LHCN-M2 (cell line): ENCODE measurements at places on chromosomes 5 and 9. TPM values are rescaled to one million over a fixed set of nuclear protein-coding genes. Genes with fewer than 3 reads are reported as not detected.

- no peak for DNase-seq
Observed at GRCh38 chr5:75067434-75067833, 15.1 kb upstream of the GCNT4 start.

Gene PCDHGC5
- 1.7 and 2.0 TPM in 2 replicates for total RNA-seq

GRCh38 chr9:95193067-95193466 is 124.4 kb downstream of the FANCC start:
- DNase-seq = no peak

DNA sequence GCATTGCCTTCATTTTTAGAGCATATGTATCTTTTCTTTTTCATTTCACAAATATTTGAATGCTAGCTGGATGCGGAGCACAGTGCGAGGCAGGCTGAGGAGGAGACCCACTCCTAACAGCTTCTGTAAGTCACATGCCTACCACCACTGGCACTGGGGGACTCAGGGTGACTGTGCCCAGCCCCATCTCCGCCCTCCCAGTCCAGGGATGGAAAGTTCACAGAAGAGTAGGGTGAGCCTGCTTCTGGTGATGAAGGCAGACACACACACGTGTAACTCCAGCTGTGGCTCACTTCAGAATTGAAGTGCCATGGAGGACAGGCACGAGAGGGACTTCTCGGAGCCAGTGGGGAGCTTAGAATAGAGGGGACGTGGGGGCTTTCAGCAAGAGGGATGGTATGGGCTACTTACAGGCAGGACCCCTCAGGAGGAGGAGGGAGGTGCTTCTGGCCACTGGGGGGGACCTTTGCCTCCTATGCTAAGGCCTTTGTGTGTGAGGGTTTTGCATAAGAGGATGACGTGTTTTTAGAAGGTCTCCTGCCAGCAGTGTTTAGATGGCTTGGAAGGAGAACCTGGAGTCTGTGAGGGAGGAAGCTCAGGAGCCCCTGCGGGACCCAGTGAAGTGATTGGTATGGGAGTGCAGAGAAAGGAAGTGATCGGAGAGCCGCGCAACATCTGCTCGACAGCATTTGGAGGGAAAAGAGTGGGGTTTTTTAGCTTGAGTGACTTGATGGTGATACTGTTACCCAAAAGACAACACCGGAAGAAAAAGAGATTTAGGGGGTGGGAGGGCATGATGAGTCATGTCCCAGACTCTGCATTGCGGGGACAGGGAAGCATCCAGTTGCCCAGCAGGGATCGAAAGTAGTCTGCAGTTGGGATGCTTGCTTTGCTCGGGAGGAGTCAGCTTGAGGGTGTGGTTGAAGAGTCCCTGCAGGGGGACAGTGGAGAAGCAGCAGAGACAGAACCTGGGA is 163.5 kb upstream of the OTULINL start:
- no peak for DNase-seq

- DNase-seq = no peak
Observed at GRCh38 chr9:82273121-82273520, 284.5 kb downstream of the SPATA31D1 start.

DNA sequence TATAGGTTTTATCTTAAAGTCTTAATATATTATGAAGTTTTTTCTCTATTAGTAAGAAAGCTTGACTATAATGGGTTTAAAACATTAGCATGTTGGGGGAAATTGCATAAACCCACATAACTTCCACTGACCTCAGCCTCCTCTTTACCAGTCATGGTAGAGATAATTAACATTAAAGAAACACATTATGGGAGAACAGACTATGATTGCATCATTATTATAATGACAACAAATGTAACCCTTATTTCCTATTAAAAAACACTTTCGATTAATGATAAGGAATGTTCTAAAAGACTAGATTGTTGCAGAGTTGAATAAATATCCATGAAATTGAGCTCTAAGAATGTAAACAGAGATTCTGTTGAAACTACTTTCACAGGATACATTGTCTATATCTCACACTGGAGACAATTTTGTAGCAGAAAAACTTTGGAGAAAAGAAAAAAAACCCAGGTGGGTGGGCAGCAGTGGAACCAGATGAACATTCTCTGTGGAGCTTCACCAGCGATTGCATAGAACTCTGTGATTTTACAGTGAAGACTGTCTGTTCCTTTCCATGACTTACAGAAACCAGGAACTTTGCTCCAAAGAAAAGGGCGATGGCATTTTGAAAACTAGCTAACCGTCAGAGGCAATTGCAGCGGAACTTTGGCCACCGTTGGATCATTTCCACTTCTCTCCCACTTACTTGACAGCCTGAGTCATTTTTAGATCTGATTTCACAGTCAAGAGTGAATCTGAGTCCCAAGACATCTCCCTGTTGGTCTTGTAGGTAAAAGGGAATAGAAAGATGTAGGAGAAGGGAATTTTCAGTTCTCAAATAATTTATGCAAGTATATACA is 21.0 kb upstream of the ERAP2 start:
- peak; percentile 76 for DNase-seq

- no peak for DNase-seq
Observed at GRCh38 chr9:97682242-97682641, 14.9 kb downstream of the XPA start.

- DNase-seq = no peak
Observed at GRCh38 chr5:36270175-36270574, 28.4 kb upstream of the NADK2 start.

GRCh38 chr5:152864991-152865390 is 459.9 kb upstream of the NMUR2 start:
- DNase-seq = peak; percentile 54

DNA sequence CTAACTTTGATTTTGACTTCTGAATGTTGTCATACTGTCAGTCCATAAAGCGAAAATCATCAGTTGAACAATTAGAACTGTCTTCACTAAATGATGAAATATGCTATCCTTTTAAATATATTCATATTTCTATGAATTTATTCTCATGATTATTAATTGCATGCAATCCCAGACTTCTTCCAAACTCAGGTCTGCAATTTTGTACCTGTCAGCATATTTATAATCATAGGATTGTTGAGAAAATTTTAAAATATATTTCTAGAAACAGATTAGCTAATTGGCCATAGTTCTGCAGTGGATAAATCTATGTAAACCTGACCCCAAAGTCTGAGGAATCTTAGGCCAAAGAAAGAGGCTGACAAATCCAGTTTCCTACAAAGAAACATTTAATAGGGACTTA is 347.5 kb downstream of the SLCO4C1 start:
- no peak for DNase-seq

DNA sequence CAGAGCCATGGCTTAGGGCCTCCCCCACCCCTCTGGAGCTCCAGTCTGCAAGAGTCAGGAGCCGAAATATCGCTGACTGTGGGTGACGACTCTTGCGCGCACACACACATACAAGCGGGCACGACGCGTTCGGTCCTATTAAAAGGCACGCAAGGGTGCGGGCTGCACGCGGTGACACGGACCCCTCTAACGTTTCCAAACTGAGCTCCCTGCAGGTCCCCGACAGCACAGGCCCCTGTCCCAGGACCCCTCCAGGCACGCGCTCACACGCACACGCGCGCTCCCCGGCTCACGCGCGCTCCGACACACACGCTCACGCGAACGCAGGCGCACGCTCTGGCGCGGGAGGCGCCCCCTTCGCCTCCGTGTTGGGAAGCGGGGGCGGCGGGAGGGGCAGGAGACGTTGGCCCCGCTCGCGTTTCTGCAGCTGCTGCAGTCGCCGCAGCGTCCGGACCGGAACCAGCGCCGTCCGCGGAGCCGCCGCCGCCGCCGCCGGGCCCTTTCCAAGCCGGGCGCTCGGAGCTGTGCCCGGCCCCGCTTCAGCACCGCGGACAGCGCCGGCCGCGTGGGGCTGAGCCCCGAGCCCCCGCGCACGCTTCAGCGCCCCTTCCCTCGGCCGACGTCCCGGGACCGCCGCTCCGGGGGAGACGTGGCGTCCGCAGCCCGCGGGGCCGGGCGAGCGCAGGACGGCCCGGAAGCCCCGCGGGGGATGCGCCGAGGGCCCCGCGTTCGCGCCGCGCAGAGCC is at the start of gene GRIN1:
Gene GRIN1 (plus strand): TSS at position 433 of the 746 bp plus-strand sequence. CDS start 333 bp downstream, outside the sequence.
- no peak for DNase-seq

Gene GHR
- total RNA-seq = 0.26 and 0.46 TPM in 2 replicates

DNA sequence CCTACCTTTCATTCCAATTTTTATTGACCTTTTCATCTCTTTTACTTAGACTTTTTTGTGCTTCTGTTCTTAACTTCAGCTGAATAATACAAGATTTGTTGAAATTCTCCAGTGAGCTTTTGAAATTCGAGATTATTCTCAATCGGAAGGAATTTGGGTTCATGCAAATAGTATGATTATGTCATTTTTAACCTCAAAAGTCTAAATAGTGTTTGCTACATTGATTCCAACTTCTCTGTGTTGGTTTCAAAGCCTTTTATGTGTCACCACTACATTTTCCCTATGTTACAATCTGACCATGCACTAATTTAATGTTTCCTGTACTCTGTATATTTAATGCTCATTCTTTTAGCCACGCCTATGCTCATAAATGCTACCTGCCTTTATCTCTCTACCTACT is 44.1 kb downstream of the VPS13A start:
- no peak for DNase-seq

DNA sequence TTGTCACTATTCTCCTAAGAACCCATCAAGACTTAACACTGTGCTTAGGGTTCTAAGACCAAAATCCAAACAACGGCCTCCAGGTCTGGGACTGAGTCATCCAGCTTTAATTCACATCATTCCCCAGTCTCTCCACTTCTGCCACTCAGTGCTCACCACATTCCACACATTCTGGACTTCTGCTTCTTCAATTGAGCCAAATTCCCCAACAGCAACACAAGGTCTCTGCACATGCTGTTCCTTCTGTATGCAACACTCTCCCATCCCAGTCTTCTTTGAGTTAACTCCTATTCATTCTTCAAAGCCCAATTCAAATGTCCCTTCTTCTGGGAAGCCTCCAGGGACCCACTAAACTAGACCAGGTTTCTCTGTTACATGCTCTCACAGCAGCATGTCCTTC is 97.8 kb downstream of the GPR21 start:
- DNase-seq = peak; percentile 36

- DNase-seq = no peak
Observed at GRCh38 chr9:83441390-83441789, 96.8 kb downstream of the FRMD3 start.

DNA sequence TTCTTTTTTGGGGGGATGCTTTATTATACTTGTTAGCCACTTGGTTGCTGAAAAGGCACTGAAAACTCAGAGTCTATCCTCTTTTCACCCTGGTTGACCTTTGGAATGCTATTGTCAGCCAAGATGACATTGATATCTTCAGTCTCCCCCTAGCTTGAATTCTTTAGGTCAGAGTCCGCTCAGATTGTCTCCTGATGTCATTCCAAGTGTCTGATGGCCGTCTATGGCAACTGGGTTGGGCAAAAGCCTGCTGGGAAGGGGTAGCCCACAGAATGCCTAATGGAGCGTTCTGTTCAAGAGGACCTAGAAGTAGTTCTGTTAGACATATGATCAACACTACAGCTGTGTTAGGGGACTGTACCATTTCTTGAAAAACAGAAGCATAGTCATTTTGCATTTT is 9.7 kb upstream of the MEF2C start:
- no peak for DNase-seq
